Stimulated activated CD4-positive, alpha-beta T cell treated with anti-CD3 and anti-CD28 coated beads, Interleukin-15, amount 100 ng/mL, for 1 hour (primary cell): ENCODE measurements at places on chromosomes 4 and X.
A peak's percentile ranks its signal among the peaks of the same experiment; 100 is the strongest.

DNA sequence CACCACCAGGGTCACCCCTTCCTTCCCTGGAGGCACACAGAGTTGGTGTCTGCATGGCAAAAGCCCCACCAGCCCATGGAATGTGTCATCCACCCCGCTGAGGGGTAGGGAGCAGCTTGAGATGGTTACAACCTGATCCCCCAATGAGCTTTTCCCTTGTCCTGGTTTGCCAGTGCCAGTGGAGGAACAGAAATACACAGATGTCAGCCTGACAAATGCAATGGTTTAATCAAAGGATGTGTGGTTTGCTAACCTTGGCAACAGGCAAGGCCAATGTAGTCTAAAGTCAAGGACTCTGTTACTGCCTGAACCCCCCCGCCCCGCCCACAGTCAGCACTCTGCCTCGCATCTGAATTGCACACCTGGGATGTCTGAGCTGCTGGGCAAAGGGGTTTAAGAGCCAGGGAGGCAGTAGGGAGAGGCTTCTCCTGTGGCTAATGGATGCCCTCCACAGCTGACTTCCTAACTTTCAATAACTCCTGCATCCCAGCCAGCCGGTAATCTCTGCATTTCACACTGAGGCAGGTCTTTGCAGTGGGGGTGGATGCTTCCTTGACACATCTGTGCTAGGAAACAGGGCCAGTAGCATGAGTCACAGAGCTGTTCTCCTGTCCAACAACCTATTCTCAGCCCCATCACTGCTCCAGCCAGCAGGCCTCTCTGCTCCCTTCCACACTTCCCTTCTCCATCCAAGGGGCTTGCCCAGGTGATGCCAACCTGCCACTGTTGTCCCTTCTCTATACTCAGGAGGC lies 137.5 kb downstream of the AMMECR1 start:
- no peak for DNase-seq

- DNase-seq, result no peak
Observed at GRCh38 chr4:7933651-7934510, 5.8 kb downstream of the AFAP1 start.

DNA sequence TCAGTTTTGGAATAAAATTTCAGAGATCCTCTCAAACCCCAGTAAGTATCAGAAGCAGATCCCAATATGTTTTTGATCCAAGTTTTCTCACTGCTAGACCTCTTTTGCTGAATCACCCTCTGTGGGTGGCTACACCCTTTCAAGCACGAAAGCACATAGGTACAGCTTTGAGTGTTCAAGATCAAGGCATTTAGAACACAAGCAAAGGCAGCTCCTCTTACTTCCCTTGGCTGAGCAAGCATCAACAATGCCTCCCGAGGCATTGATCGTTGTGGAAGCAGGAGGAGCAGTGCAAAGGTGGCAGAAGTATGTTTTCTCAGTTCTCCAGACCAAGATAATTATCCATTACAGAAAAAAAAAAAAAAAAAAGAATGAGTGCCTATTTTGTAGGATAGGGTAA lies 72.0 kb upstream of the TSPAN7 start:
- no peak for DNase-seq

DNA sequence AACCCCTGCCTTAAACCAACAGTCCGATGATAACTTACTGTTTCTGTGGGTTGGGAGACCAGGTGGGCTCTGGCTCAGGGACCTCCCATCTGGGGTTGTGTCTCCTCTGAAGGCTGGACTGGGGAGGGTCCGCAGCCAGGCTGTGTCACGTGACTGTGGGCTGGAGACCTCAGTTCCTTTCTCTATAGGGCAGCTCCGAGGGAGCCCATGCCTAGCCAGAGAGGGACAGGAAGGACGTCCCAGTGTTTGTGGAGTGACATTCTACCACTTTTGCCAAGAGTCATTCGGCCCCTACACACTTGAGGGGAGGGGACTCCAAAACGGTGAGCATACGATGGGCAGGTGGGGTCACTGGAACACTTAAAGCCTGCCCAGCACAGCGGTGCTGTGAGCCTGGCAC lies 4.5 kb downstream of the PCGF3 start:
- no peak for DNase-seq

DNA sequence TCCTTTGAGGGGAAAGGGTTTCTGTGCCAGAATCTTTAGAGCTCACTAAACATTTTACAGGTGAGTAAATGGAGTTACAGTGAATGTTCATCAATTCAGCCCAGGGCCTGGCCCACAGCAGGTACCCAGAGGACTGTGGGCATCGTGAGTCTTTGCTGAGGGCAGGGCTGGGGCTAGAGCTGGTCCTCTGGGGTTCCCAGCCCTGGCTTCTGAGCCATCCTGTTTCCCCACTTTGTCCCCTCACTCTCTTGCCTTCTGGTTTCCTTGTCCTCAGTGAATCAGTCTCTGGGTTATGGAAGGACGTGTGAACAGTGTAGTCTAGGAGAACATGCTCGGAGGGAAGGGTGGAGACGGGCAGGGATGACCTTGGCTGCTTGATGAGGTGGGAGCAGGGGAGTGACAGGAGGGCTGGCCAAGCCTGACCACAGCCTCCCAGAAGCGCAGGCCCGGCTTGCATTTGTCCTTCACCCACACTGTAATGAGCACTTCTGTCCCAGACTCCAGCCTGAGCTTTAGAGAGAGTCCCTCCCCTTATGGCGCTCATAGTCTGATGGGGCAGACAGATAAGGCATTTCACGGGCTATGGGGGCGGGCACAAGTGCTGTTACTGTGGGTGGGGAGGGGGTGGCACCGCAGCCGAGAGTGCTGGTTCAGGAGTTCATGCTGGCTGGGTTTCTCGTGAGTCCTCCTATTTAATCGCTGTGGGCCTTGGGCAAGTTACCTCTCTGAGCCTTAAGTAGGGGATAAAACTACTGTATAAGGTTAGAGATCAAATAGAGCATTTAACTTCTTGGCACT lies 17.3 kb downstream of the TBC1D14 start:
- DNase-seq, result peak; percentile 34

GRCh38 chrX:29435396-29435795 lies 780.0 kb upstream of the MAGEB2 start:
- DNase-seq, result no peak

GRCh38 chr4:168881781-168882420 lies 128.2 kb downstream of the CBR4 start:
- no peak for DNase-seq

DNA sequence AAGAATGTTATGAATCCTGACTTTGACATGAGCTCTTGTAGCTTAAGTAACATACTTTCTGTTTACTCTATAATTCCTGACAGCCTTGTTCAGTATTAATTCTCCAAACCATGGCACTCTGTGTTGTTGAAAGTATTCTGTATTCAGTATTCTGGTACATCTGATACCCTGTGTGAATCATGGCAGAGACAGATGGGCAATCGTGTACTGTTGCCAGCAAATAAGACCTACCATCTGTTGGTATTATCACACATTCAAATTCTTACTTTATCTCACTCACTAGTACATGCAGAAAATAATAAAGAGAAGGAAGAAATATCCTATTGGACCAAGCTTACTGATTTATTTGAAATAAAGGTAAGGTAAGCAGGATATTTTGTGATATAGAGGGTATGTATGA lies 7.9 kb downstream of the MBTPS2 start:
- DNase-seq, result no peak

GRCh38 chr4:168852933-168853713 lies 156.9 kb downstream of the CBR4 start:
- no peak for DNase-seq

GRCh38 chrX:48569958-48570357 lies 4.3 kb upstream of the RBM3 start:
- DNase-seq, result no peak

DNA sequence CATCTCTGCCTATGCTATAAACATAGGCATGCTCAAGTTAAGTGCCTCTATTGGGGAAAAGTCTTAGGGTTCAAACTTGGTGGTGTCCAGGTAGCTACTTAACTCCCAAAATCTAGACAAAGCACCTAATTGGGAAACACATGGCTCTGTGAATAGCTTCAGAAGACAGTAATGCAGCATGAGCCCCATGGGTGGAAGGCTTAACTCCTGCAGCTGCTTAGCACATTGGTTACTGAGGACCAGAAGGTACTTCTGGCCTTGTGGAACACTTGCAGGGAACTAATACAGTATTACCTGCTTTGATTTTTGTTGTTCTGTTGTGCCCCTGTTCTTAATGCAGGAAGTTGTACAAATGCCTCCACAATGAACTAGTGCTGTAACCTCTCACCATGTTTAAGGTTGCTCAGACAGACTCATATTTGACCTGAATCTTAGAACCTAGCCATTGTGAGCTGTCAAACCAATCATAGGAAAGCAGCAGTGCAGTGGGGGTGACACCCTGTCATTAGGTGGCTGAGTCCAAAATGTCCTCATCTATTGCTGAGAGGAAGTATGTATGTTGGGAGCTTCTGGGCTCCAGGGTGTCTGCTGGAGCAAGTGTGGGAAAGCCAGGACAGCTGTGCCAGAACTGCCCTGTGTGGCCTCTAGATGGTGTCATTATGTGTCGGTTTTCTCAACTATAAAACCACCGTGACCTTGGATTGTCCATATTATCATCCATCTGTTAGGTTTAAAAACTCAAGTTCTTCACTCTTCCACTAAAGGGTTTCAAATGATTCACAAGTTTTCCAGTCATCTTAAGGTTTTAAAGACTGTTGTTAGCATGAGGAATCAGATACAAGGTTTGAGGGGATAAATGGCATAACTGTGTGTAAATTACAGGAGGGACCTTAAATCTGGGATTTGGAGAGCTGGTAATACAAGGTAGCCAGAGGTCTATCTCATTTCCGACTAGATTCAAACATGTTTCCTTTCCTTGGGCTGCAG lies 69.9 kb upstream of the WDR1 start:
- DNase-seq, result no peak

GRCh38 chr4:149595500-149595899 lies 220.1 kb downstream of the IQCM start:
- no peak for DNase-seq

DNA sequence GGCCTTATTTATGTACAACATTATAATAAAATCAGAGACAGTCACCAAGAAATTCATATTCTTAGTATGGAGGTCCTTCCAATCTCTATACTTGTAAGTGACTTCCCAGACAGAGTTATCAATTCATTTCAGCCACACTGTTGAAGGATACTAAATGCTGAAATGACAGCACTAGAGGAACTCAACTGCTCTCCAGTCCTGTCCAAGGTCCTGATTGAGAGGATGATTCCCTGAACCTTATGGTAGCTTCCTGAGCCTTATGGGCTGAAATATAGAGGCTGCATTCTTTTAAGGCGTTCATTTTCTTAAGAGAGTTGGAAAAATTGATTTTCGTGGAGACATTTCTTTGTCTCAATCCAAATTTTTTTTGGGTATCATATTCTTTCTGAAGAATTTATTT lies 205.9 kb downstream of the TLL1 start:
- DNase-seq, result no peak

- DNase-seq, result no peak
Observed at GRCh38 chr4:169335331-169335730, 64.6 kb upstream of the SH3RF1 start.

DNA sequence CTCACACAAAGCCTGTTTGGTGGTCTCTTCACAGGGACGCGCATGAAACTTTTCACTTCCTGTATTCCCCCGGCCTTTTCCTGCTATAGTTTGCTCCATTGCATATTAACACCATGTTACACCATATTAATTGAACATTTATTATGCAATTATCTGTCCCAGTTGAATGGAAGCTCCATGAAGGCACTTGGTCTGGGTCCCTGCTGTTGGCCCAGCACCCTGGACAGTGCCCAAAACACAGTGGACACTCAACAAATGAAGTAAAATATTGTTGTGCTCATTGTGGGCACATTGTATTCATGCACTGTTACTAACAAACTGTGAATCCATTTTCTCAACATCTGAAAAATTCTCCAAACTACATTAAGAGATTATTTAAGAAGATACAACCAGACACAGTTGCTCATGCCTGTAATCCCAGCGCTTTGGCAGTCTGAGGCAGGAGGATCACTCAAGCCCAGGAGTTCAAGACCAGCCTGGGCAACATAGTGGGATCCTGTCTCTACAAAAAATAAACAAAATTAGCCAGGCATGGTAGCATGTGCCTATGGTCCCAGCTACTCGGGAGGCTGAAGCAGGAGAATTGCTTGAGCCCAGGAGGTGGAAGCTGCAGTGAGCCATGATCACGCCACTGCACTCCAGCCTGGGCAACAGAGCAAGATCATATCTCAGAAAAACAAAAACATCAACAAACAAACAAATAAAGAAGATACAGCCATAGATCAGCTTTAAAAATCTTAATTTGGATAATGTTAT lies 292.7 kb upstream of the TENM3 start:
- DNase-seq, result no peak

GRCh38 chrX:115561605-115562479 lies 868 bp downstream of the PLS3 start:
- no peak for DNase-seq

GRCh38 chrX:19855700-19856381 lies 31.6 kb downstream of the SH3KBP1 start:
- no peak for DNase-seq

DNA sequence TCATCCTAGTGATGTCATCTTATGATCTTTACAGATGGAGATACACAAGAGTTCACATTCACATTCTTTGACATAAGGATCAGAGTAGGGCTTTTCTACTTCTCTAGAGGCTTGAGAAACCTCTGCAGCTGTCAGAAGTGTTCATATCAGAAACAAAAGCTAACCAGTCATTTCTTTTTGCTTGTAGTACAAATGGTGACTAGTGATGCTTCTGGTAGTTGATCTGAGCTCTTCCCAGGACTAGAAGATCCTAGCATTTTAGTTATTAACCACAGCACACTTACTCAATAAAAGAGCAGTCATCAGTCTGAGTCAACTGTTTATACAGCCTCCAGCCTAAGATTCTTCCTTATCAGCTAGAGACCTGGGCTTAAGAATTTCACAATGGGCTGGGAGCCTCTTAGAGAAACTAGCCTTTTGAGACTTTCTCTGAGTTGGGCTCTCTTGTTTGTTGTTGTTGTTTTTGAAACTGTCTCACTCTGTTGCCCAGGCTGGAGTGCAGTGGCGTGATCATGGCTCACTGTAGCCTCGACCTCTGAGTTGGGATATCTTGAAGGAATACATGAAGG lies 84.1 kb downstream of the TMEM164 start:
- DNase-seq, result no peak

GRCh38 chr4:175281894-175282293 lies 363.7 kb downstream of the ADAM29 start:
- no peak for DNase-seq

DNA sequence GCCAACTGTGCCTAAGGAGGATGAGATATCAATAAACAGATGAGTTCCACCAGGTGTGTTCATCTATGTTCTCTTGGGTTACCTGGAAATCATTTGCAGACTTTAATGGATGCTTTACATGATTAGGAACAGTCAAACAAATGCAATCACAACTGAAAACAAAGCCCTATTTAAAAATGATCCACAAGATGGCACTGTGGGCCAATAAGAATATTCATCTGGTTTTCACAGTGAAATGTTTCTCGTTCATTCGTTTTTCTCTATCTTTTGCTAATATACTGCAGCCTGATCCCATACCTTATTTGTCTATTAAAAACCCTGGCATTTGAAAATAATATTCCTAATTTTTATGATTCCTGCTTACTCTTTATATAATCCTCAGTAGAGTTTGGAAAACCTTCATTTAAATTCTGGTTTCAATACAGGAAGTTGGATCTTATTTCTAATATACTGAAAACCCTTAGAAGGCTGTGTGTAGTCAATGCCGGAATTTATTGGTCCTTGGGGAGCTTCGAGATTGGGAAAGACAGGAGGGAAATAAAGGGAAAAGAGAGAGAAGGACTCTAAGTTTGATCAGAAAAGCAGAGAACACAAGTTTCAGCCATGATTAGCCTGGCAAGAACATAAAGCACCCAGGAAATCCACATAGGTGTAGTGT lies 63.8 kb upstream of the TAPT1 start:
- DNase-seq, result no peak
